ENCODE measurements at places on chromosomes 13 and 19.

GRCh38 chr13:51122868-51123566 is 11.9 kb upstream of the C13orf42 start:
- peak; percentile 48 for DNase-seq

- no peak for DNase-seq
These were observed 55.0 kb downstream of the GGACT start for GRCh38 chr13:100533588-100534041.

GRCh38 chr13:100658363-100658762 is 16.2 kb downstream of the TMTC4 start:
- no peak for DNase-seq

GRCh38 chr19:30788105-30788765 is 416.1 kb downstream of the ZNF536 start:
- DNase-seq, result no peak

- DNase-seq, result no peak
These were observed 47.4 kb downstream of the FLT3 start for GRCh38 chr13:28052945-28053344.

DNA sequence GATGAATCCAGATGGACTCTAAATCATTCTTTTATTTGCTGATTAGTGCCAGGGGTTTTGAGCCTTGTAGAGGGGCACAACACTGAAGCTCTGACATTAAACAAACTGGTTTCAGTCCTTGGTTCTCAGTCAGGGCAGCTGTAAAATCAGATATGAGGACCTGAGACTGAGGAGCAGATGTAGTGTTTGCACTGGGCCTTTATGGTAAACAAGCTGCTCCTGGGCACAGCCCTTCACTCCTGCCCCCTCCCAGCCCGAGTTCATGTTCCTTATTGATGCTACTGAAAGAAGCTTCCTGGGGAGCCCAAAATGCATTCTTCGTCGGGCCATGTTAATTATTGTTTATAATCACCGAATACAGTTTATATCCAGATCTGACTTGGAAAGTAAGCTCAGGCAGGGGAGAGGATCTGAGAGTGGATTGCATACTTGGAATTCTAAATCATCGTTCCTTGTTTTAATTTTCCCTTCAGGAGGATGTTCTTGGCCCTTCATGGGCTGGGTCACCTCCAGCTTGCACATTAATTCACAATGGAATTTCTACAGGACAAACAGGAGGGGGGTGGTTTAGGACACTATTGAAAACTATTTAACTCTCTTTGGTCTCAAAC is 213.5 kb downstream of the FGF9 start:
- DNase-seq, result no peak

- no peak for DNase-seq
These were observed 1086.9 kb upstream of the PCDH20 start for GRCh38 chr13:62502588-62502987.

GRCh38 chr13:110593430-110594130 is 21.8 kb upstream of the NAXD start:
- DNase-seq, result no peak

GRCh38 chr19:57263244-57263741 is 17.0 kb upstream of the ZNF460 start:
- no peak for DNase-seq

DNA sequence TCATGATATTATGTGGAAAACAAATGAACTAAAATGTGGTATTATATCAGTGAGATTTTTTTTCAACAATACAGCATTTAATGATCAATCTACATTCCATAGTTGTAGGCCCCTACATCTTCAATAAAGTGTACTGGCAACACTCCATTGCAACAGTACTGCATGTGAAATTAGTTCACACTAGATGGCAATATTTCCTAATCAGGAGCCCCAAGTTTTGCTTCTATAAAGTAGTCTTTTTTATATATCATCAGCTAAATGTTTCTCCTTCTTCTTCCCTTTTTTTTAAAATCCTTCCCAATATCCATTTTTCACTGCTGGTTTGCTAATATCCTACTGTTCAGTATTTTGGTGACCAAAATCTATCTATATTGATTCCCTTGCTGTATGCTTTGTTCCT is 528.3 kb upstream of the ATXN8OS start:
- no peak for DNase-seq

GRCh38 chr13:50236898-50237318 is 221.7 kb downstream of the KCNRG start:
- DNase-seq, result peak; percentile 56

All from activated T-cell treated with anti-CD3 and anti-CD28 coated beads, Interleukin-2, amount 50 U/mL, for 48 hours (primary cell).